ENCODE measurements at places on chromosomes 7 and 10.

DNA sequence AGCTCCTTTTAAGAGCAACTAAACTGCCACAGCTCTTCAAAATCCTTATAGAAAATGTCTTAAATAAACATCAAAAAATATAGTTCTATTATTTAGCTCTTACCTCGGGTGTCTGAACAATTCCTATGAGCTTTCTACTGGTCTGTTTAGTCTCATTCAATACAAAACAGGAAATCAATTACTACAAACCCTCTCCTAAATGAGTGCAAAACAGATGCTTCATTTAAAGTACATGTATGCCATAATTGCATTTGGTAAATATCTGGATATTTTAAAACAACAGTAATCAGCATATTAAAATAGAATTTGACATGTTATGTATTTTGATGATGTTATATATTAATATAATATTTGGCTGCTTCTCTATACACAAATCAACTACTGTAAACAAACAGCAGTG is 38.5 kb upstream of the MTPN start:
- DNase-seq = no peak

DNA sequence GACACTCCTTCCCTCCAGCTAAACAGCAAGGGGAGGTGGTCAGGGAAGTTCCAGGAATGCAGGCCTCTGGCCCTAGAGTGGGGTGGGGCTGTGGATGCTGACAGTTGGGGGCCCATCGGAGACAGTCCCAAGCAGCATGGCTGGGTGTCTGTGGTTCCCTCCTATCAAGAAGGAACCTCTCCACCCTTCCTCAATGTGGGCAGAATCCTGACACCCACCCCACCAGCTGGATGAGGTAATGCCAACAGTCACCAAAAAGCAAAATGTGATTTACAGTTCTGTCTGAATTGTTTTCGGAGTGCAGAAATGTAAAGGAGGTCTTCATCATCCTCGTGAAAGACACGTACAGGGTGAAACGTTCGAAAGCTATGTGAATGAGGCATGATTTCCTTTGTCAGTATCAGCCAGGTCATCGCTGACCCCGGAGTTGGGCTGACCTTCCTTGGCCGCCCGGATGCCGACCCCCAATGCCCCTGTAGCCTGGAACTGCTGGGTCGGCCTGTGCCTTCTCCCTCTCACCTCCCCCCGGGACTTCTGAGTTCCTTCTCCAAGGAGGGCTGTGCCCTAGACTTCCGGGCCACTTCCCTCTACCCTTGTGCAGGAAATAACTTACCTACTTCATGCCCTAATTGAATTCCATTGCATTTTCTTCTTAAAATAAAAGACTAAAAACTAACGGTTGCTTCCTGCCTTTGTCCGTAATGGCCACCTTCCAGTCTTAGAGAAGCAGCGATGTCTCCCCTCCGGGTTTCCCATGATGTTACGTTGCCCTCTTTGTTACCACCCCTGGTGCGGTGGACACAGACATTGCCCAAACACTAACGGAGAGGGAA is 24.5 kb downstream of the FOXK1 start:
- no peak for DNase-seq

- DNase-seq = no peak
Measured at GRCh38 chr10:50592961-50593418, 30.8 kb downstream of the SGMS1 start.

DNA sequence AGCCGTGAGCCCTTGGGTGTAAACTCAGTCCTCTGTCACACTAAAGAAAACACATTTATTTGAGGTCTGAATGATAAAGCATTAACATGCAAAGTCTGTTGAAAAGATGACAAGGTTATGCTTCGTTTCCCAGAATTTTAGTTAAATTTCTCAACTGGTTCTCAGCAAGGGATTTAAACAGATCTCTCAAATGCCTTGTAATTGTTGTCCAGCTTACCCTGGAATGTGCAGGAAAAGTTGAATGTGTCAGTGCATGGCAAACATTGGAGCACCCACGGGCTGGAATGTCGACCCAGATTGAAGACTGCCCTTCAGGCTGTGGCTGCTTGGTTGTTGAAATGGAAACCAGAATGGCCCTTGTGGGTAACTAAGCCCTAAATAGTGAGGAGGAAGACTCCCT is 191.8 kb downstream of the TRIL start:
- DNase-seq = no peak

DNA sequence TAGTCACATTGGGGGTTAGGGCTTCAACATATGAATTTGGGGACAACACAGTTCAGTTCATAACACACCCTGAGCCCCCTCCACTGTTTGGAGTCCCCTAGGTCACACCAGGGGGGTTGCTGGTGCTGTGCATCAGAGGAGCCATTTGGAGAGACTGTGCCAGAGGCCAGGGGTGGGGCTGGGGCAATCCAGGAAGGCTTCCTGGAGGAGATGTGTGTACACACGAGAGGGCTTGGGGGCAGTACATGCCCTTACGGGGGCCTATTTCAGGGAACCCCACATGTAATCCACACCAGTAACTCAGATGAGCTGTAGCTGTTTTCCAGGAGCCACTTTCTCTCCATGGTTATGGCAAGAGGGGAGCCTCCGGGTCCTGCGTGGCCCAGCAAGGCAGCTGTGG is 151.7 kb downstream of the GRK5 start:
- no peak for DNase-seq

GRCh38 chr7:77649716-77650349 is 46.4 kb upstream of the RSBN1L start:
- peak; percentile 71 for DNase-seq

DNA sequence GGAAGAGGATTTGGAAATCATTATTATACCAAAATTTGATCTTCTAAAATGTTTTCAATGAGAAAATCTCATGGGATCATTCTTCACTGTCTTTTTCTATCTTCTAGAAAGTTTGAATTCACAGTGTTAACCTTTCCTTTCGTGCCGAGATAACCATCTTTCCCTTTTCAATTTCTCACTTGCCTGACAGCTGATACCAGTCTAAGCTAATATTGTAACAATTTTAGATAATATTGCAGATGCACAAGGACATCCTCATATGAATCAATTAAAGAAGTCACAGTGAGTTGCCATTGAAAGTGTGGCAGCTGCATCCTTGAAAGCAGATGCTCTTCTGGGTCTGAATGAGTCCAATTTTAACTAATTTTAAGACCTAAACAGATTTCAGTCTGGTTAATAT is 139.6 kb upstream of the LRGUK start:
- no peak for DNase-seq

Measured in foreskin fibroblast (primary cell).